CD4-positive, alpha-beta T cell (primary cell): ENCODE measurements at places on chromosomes 5 and 9.

DNA sequence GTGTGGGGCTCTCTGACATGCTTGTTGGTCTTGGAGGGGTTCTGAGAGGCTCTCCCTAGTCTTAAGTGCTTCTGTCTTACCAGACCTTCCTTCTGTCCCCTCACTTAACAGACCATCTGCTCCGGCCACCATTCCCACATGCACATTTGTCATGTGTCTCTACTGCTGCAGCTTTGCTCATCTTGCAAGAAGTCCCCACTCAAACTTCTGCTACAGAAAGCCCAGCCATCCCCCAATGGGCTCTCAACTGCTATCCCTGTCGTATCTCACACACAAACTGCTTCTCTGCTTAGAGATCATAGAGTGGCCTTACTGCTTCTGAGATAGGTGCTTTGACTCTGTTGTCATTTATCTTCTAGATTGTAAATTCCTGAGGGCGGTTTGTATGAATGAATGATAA lies 69.4 kb downstream of the NUP214 start:
- H3K36me3 ChIP-seq, result peaks cover 71% of the 10 kb centered on the region
- DNase-seq, result no peak
- H3K4me1 ChIP-seq, result no peaks in the 10 kb centered on the region
- no peak overlapping the region for H3K4me3 ChIP-seq
- H3K27me3 ChIP-seq, result no peaks in the 10 kb centered on the region

DNA sequence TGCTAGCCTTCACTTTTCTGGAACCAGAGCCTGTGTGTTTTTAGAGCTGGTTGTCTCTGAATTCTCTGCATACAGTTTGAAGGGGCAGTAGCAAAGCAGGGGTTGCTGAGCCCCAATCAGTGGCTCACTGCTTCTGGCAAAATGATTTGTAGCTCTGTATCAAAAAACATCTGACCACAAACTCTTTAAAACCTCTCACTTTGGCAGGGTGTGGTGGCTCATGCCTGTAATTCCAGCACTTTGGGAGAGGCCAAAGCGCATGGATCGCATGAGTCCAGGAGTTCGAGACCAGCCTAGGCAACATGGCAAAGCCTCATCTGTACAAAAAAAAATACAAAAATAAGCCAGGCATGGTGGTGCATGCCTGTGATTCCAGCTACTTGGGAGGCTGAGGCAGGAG lies 28.3 kb upstream of the APC start:
- no peak overlapping the region for H3K4me3 ChIP-seq
- no peak for DNase-seq
- H3K36me3 ChIP-seq, result no peaks in the 10 kb centered on the region

DNA sequence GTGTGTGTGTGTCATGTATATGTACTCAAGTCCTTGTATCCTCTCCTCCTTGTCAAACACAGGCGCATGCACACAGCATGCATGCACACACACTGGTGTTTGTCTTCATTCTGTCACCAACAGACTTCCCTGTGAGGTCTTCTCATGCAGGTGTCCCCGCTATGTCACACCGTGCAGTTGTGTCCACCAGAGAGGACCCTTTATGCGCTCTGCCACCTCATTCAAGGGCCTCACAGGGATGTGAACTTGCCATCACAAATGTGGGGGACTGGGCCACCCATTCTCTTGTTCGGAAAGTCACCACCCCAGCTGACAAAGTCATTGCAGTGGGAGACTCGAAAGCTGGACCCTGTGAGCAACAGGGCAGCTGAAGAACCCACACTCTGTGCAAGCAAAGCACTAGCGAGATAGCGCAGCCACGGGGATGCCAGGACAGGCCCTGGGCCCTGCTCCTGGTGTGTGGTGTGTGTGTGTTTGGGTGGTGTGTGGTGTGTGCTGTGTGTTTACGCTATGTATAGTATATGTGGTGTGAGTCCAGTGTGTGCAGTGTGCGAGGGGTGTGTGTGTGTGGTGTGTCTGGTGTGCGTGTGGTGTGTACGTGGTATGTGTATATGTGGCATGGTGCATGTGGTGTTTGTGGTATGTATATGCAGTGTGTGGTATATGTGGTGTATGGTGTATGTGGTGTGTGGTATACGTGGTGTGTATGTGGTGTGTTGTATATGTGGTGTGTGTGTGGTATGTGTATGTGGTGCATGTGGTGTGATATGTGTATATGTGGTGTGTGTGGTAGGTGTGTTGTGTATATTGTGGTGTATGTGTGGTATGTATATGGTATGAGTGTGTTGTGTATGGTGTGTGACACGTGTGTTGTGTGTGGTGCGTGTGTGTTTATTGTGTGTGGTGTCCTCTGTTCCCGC lies 30.9 kb upstream of the NXNL2 start:
- H3K27me3 ChIP-seq, result no peaks in the 10 kb centered on the region
- H3K27ac ChIP-seq, result no peak overlapping the region
- DNase-seq, result no peak
- no peaks in the 10 kb centered on the region for H3K36me3 ChIP-seq
- H3K4me1 ChIP-seq, result no peaks in the 10 kb centered on the region

- peaks cover 86% of the 10 kb centered on the region for H3K36me3 ChIP-seq
- no peaks in the 10 kb centered on the region for H3K4me1 ChIP-seq
- no peak overlapping the region for H3K27ac ChIP-seq
- DNase-seq, result no peak
- no peaks in the 10 kb centered on the region for H3K27me3 ChIP-seq
- no peak overlapping the region for H3K4me3 ChIP-seq
Measured at GRCh38 chr9:83656952-83657351, 34.0 kb downstream of the IDNK start.

DNA sequence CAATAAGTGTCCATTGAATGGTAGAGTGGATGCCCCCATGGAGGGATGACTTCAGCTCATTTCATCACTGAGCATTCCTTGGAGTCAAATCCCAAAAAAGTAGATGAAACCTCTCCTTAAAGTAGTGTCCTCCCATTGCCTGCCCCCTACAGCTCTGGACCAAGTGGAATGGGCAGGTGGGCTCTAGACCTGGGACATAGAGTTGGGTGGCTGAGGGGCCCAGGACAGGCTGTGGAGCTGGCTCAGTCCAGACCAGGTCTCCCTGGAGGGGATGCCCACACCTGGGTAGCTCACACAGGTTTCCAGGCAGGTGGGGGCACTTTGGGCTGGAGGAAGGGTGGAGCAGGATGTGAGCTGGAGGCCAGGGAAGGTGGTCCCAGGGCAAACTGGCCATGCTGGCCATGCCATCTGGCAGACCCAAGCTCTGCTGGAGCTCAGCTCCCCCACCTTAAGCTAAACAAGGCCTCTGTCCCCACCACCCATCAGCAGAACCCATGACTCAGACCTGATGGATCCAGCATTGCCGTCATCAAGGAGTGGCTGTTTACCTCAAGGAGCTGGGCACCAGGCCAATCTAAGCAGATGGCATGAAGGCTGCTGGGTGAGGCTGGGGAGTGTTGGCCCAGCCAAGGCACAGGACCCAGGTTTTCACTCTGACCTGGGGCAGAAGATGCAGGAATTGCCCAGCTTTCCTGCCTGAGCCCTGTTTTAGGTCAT lies 6.2 kb upstream of the SPINK4 start:
- no peaks in the 10 kb centered on the region for H3K27me3 ChIP-seq
- no peak for DNase-seq

DNA sequence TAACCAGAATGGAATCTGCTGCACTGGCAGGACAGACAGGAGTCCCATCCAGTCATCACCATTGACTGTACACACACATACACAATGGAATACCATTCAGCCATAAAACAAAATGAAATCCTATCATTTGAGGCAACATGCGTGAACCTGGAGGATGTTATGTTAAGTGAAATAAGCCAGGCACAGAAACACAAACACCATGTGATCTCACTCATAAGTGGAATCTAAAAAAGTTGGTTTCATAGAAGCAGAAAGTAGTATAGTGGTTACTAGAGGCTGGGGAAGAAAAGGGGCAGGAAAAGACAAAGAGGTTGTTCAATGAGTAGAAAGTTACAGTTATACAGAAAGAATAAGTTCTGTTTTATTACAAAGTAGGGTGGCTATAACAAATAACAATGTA lies 884.0 kb upstream of the ACO1 start:
- no peak for DNase-seq
- H3K4me3 ChIP-seq, result no peak overlapping the region
- no peaks in the 10 kb centered on the region for H3K27me3 ChIP-seq
- H3K27ac ChIP-seq, result no peak overlapping the region

DNA sequence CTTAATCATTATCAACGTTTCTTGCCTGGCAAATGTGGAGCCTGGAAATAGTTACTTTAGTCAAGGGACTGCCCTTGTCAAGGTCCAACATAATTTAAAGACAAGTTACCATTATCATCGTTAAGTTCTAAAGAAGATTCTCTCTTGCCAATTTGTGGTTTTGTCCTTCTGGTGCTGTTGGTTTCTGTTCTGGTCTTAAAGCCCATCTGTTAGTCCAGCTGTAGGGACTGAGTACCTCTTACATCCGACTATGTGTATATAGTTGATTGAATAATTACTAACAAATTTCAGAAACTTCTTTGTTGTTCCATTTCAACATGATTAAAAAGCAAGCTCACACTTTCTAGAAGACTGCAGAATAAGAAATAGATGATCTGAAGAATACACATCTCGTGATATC lies 1854.9 kb downstream of the MAT2B start:
- no peak overlapping the region for H3K27ac ChIP-seq
- H3K27me3 ChIP-seq, result no peaks in the 10 kb centered on the region
- no peak overlapping the region for H3K4me3 ChIP-seq
- H3K4me1 ChIP-seq, result no peaks in the 10 kb centered on the region
- no peak for DNase-seq

DNA sequence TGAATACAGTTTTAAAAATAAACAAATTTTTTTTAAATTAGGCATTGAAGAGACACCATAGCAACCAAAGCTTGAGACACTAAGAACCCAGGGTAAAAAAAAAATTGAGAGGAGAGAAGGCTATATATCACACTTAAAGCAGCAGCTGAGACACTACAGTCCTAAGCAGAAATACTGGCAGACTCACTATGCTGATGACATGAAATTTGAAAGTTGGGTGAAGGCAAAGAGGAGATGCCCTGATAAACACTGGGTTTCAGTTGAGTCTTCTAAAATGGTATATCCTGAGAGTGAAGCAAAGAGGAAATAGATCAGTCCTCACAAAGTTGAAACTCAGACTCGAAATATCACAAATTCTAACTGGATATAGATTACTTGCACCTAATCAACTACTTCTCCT lies 419.9 kb upstream of the CDH9 start:
- no peak overlapping the region for H3K27ac ChIP-seq
- H3K36me3 ChIP-seq, result no peaks in the 10 kb centered on the region
- no peaks in the 10 kb centered on the region for H3K27me3 ChIP-seq
- no peaks in the 10 kb centered on the region for H3K4me1 ChIP-seq
- no peak for DNase-seq

DNA sequence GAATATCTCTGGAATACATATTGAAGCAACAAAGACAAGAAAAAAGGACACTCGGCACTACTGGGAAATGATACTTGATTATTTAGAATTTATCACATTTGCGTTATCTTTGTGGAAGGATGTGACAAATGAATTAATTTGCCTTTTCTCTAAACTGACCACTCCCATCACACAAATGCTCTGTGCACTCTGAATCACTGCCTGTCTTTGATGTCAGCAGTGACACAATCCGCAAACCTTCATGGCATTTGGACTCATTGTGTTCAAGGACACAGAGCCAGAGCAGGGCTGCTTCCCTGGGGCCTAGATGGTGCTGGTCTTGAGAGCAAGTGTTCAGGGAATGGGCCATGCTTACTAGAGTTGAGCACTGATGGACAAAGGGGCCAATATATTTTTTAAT lies 4.9 kb upstream of the KIF4B start:
- no peak for DNase-seq
- H3K36me3 ChIP-seq, result no peaks in the 10 kb centered on the region
- H3K4me3 ChIP-seq, result no peak overlapping the region
- H3K27me3 ChIP-seq, result no peaks in the 10 kb centered on the region
